ENCODE measurements at places on chromosomes 1 and 21.

- no peak for DNase-seq
These were observed 151.0 kb downstream of the FMN2 start for GRCh38 chr1:240242601-240243144.

- DNase-seq: no peak
These were observed 4.4 kb upstream of the PHTF1 start for GRCh38 chr1:113763661-113764060.

DNA sequence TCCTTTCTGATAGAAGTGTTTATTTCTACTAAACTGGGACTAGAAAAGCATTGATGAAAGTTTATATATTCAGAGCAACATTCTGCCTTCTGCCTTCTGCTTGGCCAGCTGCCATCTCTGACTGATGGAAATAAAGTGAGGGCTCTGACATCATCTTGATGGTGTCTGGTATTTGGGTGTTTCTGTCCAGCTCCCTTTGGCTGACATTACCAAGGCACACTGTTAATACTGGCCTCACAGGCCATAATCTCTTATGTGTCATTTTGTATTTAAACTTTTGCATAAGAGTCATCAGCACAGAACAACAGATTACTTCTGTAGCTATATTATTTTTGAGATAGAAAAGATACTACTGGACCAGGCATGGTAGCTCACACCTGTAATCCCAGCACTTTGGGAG lies 216.9 kb downstream of the RYR2 start:
- DNase-seq: no peak

DNA sequence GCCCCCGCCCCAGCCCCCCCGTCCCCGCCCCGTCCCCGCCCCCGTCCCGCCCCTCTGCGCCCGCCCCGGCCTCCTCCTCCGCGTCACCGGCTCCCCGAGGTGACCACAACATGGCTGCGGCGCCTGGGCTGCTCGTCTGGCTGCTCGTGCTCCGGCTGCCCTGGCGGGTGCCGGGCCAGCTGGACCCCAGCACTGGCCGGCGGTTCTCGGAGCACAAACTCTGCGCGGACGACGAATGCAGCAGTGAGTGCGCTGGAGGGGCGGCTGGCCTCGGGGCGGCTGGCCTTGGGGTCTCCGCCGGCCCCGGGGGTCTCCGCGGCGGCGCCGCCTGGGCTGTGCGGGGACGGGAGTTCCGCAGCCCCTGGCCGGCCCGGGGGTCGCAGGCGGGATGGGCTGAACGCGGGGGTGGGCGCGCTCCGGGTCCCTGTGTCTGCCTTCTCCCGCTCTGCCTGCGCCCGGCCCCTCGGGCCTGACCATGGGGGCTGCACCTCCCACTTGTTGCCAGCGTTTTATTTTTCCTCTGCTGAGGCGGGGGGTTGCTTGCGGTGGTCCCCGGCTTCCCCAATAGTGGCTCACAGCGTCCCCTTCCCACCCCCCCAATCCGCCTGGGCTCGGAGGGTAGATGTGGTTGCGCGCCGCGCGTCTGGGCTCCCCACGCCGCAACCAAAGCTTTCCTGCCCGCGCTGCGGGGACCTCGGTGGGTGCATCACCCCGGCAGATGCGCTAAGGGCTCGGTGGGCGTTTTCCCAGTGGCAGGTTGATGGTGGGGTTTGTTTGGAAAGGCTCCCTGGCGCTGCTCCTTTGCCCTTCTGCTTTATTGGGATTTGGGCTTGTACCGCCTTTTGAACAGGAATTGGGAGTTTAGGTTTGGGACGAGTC lies at the start of gene MIA3:
MIA3 (plus strand) TSS at position 97 of the 879 bp plus-strand sequence; CDS start at position 111, 14 bp downstream.
- peak; percentile 70 for DNase-seq

- peak; percentile 4 for DNase-seq
These were observed 278.1 kb upstream of the CAMK1G start for GRCh38 chr1:209305221-209305954.

DNA sequence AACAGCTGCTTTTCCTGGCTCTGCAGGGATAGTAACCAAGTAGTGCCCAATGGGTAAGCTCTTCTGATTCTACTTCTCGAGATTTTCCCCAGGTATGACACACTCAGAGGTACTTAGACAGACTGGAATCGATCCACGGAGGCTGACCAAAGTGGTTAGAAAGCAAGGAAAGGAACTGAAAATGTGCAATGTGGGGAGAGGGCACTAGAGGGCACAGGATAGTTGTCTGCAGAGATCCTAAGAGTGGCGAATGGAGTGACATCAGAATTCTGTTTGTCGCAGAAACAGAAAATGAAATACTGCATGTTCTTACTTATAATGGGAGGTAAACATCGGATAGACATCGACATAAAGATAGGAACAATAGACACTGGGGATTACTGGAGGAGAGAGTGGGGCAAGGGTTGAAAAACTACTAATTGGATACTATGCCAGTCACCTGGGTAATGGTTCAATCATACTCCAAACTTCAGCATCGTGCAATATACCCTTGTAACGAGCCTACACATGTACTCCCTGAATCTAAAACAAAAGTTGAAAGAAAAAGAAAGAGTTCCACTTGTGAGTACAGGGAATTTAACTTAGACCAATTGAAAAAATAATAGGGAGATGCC lies 23.3 kb downstream of the CYP2J2 start:
- peak; percentile 12 for DNase-seq

DNA sequence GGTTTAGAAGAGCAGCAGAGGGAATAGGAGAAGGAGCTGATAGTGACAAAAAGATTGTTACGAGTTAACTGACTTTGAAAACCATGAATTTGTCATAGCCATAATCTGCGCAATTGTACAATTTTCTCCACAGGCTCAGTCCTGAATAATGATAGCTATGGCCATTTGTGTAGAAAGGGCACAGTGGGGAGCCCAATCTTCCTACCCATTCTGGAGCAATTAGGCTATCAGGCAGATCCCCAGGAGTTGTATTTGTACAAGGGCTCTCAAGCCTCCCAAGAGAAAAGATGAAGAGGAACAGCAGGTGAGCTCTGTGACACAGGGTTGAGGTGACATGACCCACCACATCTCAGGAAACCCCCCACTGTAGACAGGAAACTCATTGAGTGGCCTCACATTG lies 42.1 kb upstream of the SAMD13 start:
- DNase-seq: no peak

GRCh38 chr1:145926686-145927062 lies 610 bp downstream of the RBM8A start:
- no peak for DNase-seq

DNA sequence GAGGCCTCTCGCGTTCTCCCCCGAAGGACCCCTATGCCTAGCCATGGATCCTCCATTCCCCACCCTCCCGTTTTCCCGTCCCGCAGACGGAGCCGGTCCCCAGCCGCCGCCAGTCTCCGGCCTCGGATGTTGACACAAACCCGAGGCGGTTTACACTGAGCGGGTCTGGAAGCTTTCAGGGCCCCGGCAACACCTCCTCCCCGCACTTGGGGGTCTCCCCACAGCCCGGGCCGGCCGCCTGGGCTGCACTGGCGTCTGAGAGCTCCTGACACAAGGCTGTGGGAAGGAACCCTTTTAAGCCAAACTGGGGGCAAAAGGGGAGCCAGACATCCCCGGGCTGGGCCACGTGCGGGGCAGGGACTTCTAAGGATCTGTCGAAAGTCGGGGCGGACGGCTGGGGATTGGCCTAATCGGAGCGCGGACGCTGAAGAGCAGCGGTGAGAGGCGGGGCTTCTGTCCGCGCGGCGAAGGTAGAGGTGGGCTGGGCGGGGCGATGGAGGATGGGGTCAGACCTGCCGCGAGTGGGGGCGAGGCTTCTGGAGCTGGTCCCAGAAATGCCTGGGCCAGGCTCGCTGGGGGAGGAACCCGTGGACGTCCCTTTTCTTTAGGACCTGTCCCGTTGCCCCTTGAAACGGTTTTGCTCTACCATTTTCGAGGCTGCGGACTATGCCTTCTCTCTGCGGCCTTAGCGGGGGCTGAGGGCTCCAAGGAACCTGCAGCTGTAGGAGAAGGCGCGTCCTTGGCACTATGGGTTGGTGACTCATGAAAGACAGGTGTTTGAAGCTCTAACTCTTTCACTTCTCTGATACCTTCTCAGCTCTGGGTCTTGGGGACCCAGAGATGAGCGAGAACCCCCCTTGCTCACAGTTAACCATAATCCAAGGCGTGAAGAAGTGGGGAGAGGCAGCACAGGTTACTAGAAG lies 1.2 kb upstream of the HPCAL4 start:
- DNase-seq: no peak

GRCh38 chr1:145961425-145962156 lies 2.8 kb downstream of the ANKRD34A start:
- no peak for DNase-seq

GRCh38 chr1:4146614-4147013 lies 246.5 kb upstream of the C1orf174 start:
- no peak for DNase-seq

DNA sequence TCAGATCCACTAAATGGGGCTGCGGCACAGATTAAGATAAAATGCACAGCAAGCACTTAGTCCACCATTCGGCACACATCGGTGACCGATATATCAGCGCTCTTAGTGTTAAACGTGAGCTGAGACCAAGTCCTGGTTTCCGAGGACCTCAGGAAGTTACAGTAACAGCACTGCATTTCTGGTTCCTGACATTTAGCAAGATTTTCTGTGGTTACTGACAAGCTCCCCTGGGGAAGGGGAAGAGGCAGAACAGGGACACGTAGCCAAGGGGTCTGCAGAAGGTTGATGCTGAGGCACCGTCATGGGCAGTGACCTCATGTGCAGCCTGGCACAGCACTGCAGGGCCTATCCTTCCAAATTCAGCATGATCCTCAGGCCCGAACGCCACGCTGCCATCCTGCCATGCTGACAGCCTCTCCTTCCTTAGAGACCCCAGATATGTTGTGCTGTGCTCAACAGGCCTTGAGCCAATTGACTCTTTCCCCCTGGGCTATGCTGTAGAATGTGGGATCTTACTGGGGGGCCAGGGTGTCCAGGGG lies 13.4 kb upstream of the PEF1 start:
- no peak for DNase-seq

- no peak for DNase-seq
These were observed 21.7 kb upstream of the CPLANE2 start for GRCh38 chr1:16258591-16259135.

DNA sequence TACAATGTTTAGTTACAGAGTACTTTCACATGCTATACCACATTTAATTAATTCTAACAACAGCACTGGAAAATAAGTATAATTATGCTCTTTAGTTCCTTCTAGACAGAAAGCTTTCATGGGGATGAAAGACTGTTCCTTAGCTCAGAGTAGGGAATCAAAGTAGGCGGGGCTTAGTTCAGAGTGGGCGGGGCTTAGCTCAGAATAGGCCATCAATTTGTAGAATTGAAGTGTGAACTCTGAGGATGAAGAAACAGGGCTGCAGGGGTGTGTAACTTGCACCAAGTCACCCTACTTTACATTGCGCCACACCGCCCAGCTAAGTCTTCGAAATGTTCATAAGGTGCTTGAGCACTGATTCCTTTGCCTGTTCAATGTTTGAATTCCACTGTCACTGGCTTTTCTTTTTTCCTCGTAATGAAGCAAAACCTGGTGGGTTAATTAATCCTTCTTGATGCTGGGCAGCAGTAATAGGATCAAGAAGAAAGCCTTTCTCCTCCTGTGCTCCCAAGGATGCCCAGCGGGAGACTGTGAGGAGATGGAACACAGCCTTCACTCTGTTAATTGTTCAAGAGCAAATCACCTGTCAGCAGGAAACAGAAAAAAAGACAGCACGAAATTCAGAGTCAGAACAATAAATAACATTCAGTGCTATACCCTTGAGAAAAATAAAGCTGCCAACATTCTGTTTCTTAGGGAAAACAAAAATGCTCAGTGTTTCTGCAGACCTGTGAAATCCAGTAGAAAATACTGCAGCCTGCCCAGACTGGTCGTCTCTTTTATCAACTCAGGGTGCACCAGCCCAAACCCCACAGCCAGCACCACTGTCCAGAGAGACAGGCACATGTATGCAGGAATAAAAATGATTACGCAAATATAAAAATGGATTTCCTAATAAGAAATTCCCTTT lies 66.5 kb upstream of the CAMK1G start:
- peak; percentile 54 for DNase-seq

DNA sequence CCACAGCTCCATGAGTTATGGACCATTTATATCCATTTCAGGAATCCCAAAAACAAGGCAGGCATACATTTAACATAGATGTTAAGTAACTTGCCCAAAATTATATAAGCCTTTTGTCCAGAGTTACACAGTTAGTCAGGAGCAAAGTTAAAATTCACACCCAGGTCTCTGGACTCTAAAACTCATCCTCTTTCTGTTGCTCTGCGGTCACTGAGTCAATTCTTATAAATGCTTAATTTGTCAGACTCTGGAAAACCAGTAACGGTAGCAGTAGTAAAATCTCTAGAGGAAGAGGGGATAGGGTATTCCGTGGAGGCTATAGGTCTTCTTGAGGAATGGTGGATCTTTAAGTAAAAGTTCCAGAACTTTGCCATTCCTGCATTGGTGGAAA lies 223.6 kb upstream of the JUN start:
- no peak for DNase-seq

DNA sequence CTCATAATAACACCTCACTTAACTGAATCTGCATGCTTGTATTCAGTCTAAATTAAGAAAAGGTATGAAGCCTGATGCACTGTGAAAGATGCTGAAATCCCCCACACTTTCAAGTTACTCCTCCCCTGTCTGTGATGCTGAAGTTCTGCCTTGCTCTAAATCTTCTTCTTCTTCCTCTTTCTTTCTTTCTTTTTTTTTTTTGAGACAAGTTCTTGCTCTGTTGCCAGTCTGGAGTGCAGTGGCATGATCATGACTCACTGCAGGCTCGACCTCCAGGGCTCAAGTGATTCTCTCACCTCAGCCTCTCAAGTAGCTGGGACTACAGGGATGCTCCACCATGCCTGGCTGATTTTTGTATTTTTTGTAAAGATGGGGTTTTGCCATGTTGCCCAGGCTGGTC lies 231.0 kb upstream of the B3GALT2 start:
- no peak for DNase-seq

DNA sequence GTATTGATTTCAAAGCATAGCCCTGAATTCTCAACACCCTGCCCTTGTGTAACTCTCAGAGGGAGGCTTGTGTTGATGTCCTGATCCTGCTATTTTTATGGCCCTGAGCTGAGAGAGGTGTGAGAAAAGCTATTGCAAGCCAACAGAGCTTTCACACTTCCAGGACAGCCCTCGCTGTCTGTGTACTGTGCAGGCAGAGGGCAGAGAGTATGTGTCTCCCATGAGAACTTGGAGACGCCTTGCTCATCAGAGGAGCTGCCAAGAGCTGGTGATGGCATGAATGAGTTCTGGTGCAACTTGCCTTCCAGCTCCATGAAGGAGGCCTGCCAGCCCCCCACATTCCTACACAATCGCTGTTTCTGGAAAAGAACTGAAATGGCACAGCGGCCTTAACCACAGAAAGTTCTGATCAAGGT lies 144.1 kb upstream of the AJAP1 start:
- no peak for DNase-seq

GRCh38 chr1:97573553-97573952 lies 347.3 kb downstream of the DPYD start:
- no peak for DNase-seq

DNA sequence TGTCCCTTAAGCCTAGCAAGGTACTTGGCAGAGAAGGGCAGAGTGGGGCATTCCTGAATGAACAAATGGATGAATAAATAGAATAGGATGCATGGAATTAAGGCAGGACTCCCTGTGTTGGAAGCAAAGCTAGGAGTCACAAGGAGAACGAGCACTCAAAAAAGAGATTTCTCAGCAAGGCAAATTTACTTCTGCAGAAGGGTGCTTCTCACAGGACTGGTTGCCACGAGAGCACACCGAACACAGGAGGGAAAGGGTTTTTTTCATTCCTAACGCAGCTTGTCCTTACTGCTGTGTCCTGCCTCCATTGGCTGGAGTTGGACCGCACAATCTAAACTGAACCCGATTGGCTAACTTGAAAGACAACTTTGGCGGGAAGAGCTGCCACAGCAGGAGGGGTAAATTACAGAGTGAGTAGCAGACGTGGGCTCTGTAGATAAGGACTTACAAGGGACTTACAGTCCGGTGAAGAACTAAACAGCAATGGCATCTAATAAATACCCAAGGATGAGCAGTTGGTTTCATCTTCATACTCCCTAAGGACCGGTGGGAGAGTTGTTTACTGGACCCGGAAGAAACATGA lies 52.4 kb downstream of the KIF26B start:
- DNase-seq: no peak

Measured in neuronal stem cell (in vitro differentiated cells).